Bladder microvascular endothelial cell (primary cell): ENCODE measurements at places on chromosomes 12 and 14. TPM values are rescaled to one million over a fixed set of nuclear protein-coding genes. Genes with fewer than 3 reads are reported as not detected.

TEX22 gene
- total RNA-seq = under 0.01 and 0.06 TPM in 2 replicates

YBX3 gene
- total RNA-seq = 92.8 and 196 TPM in 2 replicates

TBC1D30 gene
- total RNA-seq = 7.8 and 12.0 TPM in 2 replicates

NGB gene
- not detected in 2 replicates for total RNA-seq

RNF31 gene
- total RNA-seq = 37.1 and 38.4 TPM in 2 replicates

CFAP251 gene
- 1.1 and 5.9 TPM in 2 replicates for total RNA-seq

DAO gene
- total RNA-seq = not detected in 2 replicates

MED13L gene
- 25.3 and 115 TPM in 2 replicates for total RNA-seq

CCDC175 gene
- not detected in 2 replicates for total RNA-seq

RNASE7 gene
- not detected in 2 replicates for total RNA-seq

ZBTB42 gene
- total RNA-seq = 3.2 and 5.5 TPM in 2 replicates

STRN3 gene
- 37.4 and 58.2 TPM in 2 replicates for total RNA-seq

PAPLN gene
- total RNA-seq = 7.8 and 73.1 TPM in 2 replicates

EMP1 gene
- total RNA-seq = 95.0 and 195 TPM in 2 replicates

NKX2-8 gene
- total RNA-seq = not detected in 2 replicates

PTGER2 gene
- total RNA-seq = under 0.01 and 0.06 TPM in 2 replicates

NFKBIA gene
- total RNA-seq = 125 and 202 TPM in 2 replicates

SETD3 gene
- total RNA-seq = 44.0 and 53.7 TPM in 2 replicates

SMCO3 gene
- total RNA-seq = under 0.01 and 1.1 TPM in 2 replicates

DBX2 gene
- not detected in 2 replicates for total RNA-seq

SLC25A47 gene
- not detected in 2 replicates for total RNA-seq

ERGIC2 gene
- total RNA-seq = 21.5 and 53.4 TPM in 2 replicates

DLK1 gene
- total RNA-seq = not detected in 2 replicates

FIGNL2 gene
- 0.16 and 0.31 TPM in 2 replicates for total RNA-seq

ADGRD1 gene
- 0.06 and 0.16 TPM in 2 replicates for total RNA-seq

PTPRB gene
- total RNA-seq = 78.5 and 270 TPM in 2 replicates

GNG2 gene
- 1.5 and 4.0 TPM in 2 replicates for total RNA-seq

TMTC3 gene
- total RNA-seq = 17.8 and 36.8 TPM in 2 replicates

KRT85 gene
- total RNA-seq = not detected in 2 replicates

PALS1 gene
- 17.2 and 36.9 TPM in 2 replicates for total RNA-seq

DLGAP5 gene
- 19.0 and 39.0 TPM in 2 replicates for total RNA-seq

TMEM30B gene
- under 0.01 and 0.19 TPM in 2 replicates for total RNA-seq

OR8S1 gene
- total RNA-seq = not detected in 2 replicates

CDC42BPB gene
- total RNA-seq = 76.4 and 175 TPM in 2 replicates

SLC5A8 gene
- not detected in 2 replicates for total RNA-seq

AQP2 gene
- not detected in 2 replicates for total RNA-seq

MIA2 gene
- total RNA-seq = 9.2 and 17.6 TPM in 2 replicates

CYP46A1 gene
- total RNA-seq = 0.13 and 0.16 TPM in 2 replicates

SLC6A13 gene
- total RNA-seq = 0.13 TPM in 1 of 2 replicates, not detected in the other

SERPINA12 gene
- total RNA-seq = not detected in 2 replicates

RFX4 gene
- total RNA-seq = not detected in 2 replicates

TMCC3 gene
- total RNA-seq = 8.5 and 21.7 TPM in 2 replicates

MANSC4 gene
- total RNA-seq = not detected in 2 replicates

ZNF385A gene
- total RNA-seq = 0.81 and 1.4 TPM in 2 replicates

LRRC9 gene
- not detected in 2 replicates for total RNA-seq

ACOT6 gene
- total RNA-seq = not detected in 2 replicates

OR6C2 gene
- total RNA-seq = not detected in 2 replicates

SYNDIG1L gene
- total RNA-seq = 0.06 TPM in 1 of 2 replicates, not detected in the other

GSC gene
- not detected in 2 replicates for total RNA-seq

ZFYVE26 gene
- total RNA-seq = 9.7 and 28.9 TPM in 2 replicates

NAV3 gene
- total RNA-seq = 6.0 and 6.3 TPM in 2 replicates
